ENCODE measurements at places on chromosomes 11 and 22.

- DNase-seq, result no peak
Measured at GRCh38 chr11:101187748-101188147, 58.1 kb upstream of the PGR start.

- no peak for DNase-seq
Measured at GRCh38 chr22:44818727-44819126, 66.4 kb downstream of the ARHGAP8 start.

DNA sequence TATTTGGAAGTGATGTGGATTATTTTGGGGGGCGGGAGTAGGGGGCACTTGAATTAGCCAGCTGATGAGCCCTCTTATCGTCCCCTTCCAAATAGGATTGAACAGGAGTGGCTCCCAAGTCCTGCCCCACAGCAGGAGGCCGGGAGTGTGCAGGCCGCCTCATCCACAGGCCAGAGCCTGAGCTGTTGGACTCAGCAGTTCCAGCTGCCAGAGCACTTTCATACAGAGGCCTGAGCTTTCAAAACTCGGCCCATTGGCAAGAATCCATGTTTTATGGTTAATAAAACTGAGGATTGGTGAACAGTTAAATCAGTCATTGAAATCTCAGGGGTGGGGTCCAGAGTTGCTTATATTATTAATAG, 9.6 kb downstream of the FAM118A start:
- peak; percentile 81 for DNase-seq

GRCh38 chr11:27719546-27719925, 19.3 kb upstream of the BDNF start:
- DNase-seq, result no peak

GRCh38 chr11:134604886-134605285, 192.8 kb upstream of the B3GAT1 start:
- DNase-seq, result no peak

Measured in tongue (tissue), 3 donors.